ENCODE measurements at places on chromosomes 4 and X. TPM values are rescaled to one million over a fixed set of nuclear protein-coding genes. Genes with fewer than 3 reads are reported as not detected.

Gene GATA1
- total RNA-seq = not detected

Gene GRXCR1
- not detected for total RNA-seq

Gene DAPP1
- total RNA-seq = not detected

Gene TCEAL6
- not detected for total RNA-seq

Gene SULT1E1
- total RNA-seq = not detected

Gene AFM
- not detected for total RNA-seq

Gene NSUN7
- 0.36 TPM for total RNA-seq

Gene SH3RF1
- 9.0 TPM for total RNA-seq

Gene PTTG2
- total RNA-seq = not detected

Gene CFI
- total RNA-seq = 0.46 TPM

Gene CFAP99
- 0.05 TPM for total RNA-seq

Gene NFXL1
- total RNA-seq = 5.7 TPM

Gene GC
- not detected for total RNA-seq

Gene TREX2
- total RNA-seq = 1.7 TPM

Gene CWH43
- total RNA-seq = not detected

Gene ITIH6
- total RNA-seq = 0.01 TPM

Gene BGN
- not detected for total RNA-seq

Gene TMEM35A
- not detected for total RNA-seq

Gene STAP1
- not detected for total RNA-seq

Gene CCDC120
- 3.4 TPM for total RNA-seq

Gene RIPPLY1
- total RNA-seq = not detected

All from A549 treated with CORT108297 at 1 μM for 4 hours (cell line).